ENCODE measurements at places on chromosomes 6 and 20. TPM values are rescaled to one million over a fixed set of nuclear protein-coding genes. Genes with fewer than 3 reads are reported as not detected.
A peak's percentile ranks its signal among the peaks of the same experiment; 100 is the strongest.

Gene TNNC2
- total RNA-seq, result not detected

Gene FAXC
- 12.2 TPM for total RNA-seq

Gene OPRM1
- not detected for total RNA-seq

Gene FUCA2
- 49.3 TPM for total RNA-seq

Gene SLC17A3
- total RNA-seq, result not detected

Gene DACT2
- not detected for total RNA-seq

Gene OR10C1
- not detected for total RNA-seq

Gene KIAA0408
- total RNA-seq, result 5.9 TPM

Gene DEFB132
- total RNA-seq, result not detected

Gene LIN28B
- total RNA-seq, result 7.3 TPM

Gene C20orf141
- not detected for total RNA-seq

Gene SLC2A10
- 3.8 TPM for total RNA-seq

- no peak for DNase-seq
Observed at GRCh38 chr6:134254118-134254517, 63.8 kb downstream of the SGK1 start.

GRCh38 chr6:28408076-28408802 is 8.7 kb upstream of the ZSCAN12 start:
- no peak for DNase-seq

DNA sequence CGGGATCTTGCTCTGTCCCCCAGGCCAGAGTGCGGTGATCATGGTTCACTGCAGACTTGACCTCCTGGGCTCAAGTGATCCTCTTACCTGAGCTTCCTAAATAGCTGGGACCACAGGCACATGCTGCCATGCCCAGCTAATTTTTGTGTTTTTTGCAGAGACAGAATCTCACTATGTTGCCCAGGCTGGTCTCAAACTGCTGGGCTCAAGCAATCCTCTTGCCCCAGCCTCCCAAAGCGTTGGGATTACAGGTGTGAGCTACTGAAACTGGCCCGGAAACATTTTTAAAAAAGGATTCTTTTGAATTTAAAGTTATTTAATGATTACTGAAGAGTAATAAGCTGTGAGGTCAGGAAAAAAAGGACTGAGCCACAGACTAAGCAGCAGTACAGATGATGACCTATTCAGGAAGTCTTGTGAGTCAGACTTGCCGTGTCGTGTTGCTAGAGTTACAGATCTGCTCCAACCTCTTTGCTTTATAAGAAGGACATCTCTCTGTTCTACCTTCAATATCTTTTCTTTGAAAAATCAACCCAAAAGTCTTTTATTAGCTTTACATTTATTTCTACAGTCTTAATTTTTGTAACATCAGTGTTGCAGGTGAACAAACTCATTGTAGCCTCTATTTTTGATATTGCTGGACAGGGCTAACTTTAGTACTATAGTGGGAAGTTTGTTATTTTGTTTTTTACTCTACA is 108.7 kb downstream of the NCOA3 start:
- peak; percentile 71 for DNase-seq

DNA sequence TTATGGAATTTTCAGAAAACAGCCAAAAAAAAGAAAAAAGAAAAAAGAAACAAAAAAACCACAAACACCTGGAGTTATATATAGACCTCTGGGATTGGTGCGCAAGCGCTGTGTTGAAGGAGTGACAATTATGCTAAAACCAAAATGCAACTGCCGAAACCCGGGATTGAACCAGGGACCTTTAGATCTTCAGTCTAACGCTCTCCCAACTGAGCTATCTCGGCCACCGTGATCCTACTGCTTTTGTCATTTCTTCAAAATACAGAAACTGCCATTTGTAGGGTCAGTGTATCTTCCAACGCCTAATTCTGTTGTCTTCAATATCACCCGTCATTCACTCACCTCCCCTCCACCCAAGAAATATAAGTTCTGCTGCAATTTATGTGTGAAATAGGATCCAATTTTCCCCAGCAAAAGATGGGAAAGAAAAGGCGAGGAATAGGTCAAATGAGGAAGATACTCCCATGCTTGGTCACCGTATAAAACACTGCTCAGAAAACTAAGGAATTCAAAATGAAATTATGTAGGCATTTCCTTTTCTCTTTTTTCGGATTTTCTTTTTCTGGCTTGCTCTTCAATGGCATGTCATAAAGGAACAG is 116.0 kb downstream of the TRIM27 start:
- peak; percentile 87 for DNase-seq

- no peak for DNase-seq
Observed at GRCh38 chr6:44395501-44395900, 8.0 kb downstream of the CDC5L start.

GRCh38 chr6:58198301-58198700 is 880.9 kb downstream of the PRIM2 start:
- no peak for DNase-seq

DNA sequence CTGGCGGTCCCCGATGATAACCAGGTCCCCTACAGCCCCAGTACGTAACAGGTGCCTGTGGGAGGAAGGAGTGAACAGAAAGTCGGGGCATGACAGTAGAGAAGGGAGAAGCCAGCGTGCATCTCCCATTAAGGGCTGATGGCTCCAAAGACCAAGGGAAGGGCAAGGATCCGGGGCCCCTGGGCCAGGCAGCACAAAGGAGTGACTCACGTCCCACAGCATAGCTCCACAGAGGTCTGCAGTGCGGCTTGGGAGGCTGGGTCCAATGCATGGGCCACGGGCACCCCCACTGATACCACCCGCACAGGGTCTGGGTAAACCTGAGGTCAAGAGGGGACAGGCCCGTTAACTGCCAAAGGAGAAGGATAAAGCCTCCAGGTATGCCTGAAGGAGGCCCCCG is 10.3 kb downstream of the AARS2 start:
- no peak for DNase-seq

DNA sequence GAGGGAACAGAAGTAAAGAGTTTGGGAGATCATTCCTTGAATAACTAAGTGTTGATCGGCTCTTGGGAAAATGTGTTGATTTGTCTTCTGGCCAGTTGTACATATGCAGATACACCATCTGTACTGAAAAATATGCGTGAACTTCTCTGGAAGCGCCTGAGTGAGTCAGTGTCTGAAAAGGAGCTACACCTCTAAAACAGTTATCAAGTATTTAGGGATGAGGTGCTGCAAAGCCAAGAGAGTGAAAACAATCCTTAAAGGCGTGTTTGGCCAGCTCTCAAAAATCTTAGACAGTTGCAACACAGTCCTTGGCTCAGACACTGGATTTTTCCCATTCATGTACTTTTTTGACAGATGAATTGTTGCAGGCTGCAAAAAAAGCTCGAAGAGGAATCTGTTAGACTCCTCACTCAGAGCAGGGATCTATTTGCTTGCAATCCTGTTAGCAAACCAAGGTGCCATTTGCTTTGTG is 61.3 kb downstream of the BMP6 start:
- no peak for DNase-seq

- DNase-seq, result no peak
Observed at GRCh38 chr20:54263116-54263690, 55.3 kb downstream of the PFDN4 start.

DNA sequence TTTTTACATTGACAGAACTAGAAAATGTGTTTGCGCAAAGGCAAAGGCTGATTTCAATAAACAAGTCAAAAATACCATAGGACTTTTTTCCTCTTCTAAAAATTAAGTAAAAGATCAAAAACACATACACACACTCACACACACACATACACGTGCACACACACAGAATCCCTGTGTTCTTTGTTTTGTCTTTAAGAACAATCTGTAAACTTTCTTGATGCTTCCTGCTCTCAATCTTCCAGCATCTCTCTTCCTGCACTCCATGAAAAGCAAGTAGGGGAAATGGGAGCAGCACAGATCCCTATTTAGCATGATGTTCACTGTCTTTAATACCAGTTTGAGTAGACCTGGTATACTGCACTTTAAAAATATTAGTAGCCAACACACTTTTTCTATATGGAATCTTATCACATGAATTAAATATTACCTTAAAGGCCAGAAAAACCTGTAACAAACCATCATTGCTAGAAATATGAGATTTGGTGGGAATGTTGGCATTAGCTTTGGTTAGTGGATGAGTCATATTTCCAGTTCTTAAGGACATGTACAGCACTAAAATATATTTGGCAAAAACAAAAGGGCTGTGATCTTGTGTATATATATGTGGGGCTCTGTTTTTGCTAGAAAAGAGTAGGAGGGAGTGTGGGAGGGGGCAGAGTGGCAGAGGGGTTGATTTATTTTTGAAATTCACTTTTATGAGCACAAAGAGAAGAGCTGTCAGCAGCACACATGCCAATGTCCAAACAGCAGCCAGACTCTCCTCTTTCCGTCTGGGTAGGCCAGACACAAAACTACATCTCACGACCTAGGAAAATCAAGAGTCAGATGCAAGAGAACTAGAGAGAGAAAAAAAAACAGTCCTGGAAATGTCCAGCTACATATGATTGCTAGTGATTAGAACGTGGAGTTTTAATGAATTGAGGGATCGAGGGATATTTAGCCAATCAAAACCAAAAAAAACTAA is 4.6 kb downstream of the PTPRK start:
- peak; percentile 15 for DNase-seq

DNA sequence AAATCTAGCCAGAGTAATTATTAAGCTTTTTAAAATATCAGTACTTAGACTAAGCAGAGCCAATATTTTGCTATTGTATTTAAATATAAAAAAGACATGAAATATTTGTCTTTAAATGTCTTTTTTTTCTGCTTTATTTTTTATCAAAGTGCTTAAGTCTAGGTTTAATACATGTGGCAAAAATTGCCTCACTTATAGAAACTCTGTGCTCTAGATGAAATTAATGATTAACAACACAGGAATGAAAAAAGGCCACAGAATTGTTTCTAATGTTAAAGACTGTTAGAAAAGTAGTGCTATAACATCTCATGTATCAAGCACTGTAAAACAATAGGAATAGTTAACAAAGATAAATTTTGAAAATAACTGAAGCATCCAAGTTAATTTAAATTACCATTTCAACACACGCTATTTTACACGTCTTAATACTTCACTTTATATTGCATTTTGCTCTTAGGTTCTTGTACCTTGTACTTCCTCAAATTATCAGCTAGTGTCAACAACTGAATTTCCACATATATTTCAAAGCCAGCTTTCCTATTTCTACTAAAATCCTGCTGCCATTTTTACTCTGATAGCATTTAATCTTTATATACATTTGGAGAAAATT is 1515.1 kb downstream of the HACE1 start:
- no peak for DNase-seq

- DNase-seq, result no peak
Observed at GRCh38 chr6:111157412-111157811, 70.1 kb downstream of the SLC16A10 start.

DNA sequence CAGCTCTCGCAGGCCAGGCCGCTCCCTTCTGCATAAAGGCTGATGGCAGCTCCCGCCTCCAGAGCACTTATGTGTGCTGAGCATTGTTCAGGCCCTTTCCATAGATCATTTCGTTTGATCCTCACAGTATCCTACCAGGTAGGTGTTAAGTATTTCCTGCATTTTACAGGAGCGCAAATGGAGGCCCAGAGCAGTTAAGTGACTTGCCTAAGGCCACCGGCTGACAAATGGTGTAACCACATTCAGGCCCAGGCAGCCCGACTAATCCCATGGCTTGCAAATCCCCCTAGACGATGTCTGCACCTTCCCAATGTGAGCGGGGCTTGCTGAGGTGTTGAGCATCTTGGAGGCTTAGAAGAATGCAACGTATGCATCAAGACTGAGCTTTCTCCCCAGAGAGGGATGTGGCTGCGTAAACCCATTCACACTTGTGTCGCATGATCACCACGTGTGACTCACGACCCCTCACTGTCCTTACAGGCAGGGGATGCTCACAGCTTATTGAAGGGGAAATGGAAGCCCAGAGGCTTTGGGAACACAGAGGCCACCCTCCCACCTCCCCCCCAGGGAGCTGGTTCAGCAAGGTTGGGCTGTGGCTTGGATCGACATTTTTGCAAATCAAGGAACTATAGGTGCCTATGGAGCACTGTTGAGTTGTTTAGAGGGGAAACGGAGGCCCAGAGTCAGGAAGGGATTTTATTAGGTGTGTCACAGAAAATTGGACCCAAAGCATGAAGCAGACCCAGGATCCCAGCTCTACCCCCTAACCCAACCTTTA is 7.0 kb downstream of the BPIFB2 start:
- DNase-seq, result no peak

DNA sequence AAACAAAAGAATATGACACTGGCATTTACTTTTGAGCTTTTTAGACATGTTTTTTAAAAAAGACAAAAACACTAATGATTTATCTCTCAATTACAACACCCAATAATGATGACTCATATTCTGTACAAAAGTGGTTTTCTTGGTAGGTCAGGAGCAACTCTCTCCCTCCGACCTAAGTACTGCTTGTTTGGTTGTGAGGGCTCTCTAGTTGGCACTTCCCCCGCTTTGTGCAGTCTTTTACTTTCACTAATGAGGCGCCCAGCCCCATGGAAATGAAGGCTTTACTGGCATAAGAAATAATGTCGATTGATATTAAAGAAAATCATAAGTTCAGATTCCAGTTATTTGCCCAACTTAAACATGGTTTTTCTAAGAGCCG is 1.3 kb downstream of the KPNA5 start:
- peak; percentile 51 for DNase-seq

DNA sequence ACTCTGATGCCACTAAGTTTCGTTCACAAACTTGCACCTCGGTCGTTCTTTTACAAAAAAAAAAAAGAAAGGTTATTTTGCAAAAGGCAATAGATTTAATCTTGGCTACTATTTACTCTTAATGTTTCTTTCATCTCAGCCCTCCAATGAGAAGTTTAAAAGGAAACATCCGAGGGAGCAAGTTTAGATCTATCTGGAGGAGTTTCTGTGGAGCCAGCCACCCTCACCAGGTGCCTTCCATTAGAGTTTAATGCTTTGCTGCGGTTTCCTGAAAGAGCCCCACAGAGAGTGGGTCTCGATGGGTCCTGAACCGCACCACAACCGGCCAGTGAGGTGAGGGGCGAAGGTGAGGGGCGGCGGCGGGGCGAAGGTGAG is 632 bp downstream of the PRKN start:
- no peak for DNase-seq

- DNase-seq, result peak; percentile 39
Observed at GRCh38 chr20:13302647-13303450, 81.8 kb downstream of the ISM1 start.

DNA sequence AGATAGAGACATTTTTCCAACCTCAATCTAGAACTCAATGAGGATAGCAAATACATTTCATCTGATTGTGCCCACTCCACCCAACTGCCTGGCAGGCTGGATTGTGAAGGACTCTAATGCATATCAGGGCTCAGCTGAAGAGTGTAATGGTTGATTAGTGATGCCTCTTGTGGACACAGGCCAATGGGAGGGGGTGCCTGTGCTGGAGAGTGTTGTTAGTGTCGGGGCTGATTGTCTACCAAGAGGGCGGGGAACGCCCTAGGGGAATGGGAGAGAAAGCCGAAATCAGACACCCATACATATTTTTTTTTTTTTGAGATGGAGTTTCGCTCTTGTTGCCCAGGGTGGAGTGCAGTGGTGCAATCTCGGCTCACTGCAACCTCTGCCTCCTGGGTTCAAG is 103.7 kb upstream of the SALL4 start:
- no peak for DNase-seq

- DNase-seq, result peak; percentile 68
Observed at GRCh38 chr20:2469991-2470422, 582 bp downstream of the SNRPB start.

All from Daoy (cell line).